Cortex of kidney (tissue), 1 donor: ENCODE measurements at places on chromosomes 2 and 18.

DNA sequence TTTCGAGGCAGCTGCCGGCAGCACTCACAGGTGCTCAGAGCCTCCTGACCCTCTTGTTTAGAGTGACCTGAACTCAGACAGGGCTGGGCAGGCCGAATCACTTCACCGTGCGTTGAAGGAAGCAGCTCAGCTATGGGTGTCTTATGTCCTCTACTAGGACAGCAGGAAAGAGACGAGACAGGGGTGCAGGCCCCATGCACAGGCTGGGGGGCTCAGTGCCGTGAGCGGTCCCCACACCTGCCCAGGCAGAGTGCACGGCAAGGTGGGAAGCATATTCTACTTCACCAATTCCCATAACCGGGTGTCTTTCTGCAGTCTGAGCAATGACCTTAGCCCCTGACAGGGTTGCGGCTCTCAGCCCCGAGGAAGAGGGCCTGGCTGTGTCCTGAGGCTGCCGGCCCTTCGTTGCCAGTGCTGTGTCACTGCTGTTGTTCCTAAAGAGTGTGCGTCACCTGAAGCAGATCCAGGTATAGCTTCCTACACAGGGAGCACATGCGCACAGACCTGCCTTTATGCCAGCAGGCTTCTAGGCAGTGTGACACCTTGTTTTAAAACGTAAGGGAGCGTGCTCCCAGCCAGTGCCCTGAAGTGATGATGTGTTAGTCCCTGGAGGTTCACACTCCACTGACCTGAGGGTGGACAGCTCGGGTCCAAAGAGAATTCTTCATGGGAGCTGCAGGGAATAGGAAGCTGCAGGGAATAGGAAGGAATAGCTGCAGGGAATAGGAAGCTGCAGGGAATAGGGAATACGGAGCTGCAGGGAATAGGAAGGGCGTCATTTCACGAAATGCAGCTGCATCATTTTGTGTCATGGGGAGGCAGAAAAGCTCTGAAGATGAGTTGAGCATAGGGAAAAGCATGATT, 207.9 kb upstream of the SALL3 start:
- no peak for DNase-seq

DNA sequence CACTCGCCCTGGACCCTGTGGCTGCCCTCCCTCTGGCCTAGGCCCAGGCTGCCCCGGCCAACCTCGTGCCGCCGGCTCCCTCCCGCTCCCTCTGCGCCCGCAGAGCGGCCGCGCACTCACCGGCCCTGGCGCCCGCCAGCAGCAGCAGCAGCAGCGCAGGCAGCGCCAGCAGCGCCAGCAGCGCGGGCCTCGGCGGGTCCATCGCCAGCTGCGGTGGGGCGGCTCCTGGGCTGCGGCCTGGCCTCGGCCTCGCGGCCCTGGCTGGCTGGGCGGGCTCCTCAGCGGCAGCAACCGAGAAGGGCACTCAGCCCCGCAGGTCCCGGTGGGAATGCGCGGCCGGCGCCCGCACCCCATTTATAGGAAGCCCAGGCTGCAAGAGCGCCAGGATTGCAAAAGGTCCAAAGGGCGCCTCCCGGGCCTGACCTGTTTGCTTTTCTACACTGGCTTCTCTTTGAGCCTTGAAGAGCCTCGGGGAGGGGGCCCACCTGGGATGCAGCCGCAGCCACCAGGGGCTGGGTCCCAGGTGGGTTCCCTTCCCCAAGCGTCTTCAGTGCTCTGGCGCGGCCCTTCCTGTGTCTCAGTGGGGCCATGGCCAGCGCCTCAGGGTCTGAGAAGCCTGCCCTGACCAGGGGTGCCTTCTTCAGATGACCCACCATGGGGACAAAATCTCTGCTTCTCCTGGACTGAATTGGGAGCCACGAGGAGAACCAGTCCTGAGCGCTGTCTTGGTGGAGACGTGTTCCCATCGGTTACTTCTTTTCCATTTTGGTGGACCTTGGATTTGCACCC, at the start of gene APOB:
Gene APOB (minus strand): TSS at position 330 of the 789 bp plus-strand sequence. CDS start 128 bp downstream, at position 202.
- DNase-seq = no peak

GRCh38 chr2:127309468-127309867, 15.5 kb upstream of the ERCC3 start:
- DNase-seq = no peak

GRCh38 chr2:118118479-118118878, 30.2 kb downstream of the INSIG2 start:
- DNase-seq = no peak

- no peak for DNase-seq
These were observed 103.3 kb downstream of the EXOC6B start for GRCh38 chr2:72722492-72723070.

DNA sequence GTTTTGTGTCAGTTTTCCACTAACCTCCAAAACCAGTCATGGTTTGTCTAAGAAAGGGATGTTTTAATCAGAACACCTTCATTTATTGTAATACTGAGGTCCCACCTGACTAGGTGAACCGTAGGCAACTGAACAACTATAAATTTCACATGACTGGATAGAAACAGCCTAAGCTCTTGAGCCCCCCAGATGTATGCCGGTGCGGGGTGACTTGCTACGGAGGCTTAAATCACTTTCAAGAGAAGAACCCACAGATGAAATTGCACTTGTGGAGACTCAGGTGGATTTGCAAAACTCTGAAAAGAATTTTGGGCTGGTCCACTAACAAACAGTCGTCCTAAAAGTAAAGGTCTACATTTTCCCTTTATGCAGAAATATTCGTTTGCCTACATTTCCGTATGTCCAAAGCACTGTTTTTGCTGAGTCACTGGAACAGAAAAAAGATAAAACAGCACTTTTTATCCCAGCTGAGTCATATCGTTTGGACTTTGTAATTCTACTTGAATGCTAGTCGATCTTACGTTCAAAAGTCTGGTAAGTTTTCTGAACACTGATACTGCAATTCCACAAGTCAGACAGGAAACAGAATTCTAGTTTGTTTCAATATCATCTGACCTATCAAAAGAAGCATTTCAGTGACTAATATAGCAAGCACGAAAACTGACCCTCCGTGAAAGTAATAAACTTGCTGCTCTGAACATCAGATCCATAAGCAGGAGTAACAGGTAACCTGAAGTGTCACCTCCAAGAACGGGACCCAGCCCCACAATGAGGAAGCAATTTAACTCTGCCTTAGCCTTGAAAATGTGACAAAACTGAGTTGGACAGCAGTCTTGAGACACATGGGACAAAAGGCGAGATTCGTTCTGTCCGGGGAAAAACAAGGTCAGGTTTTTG, 18.1 kb downstream of the ZNF516 start:
- no peak for DNase-seq

DNA sequence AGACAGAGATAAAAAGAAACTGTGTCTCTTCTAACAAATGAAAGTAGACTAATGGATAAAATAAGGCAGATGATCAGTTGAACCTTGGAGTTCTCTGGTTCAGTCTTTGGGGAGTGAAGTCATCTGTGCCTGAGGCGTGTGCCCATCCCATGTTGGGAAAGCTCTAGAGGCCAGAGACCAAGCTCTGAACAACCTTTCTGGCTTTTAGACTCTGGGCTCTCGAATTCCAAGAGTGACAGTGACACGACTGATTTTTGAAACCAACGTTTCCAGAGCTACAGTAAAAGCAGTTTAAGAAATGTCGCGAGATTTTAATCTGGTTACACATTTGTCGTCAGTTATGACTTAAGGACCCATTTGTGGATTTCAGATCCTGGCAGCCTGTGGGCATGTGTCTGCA, 83.7 kb upstream of the APCDD1 start:
- no peak for DNase-seq

GRCh38 chr18:77114152-77114414, 18.5 kb downstream of the MBP start:
- DNase-seq = no peak

DNA sequence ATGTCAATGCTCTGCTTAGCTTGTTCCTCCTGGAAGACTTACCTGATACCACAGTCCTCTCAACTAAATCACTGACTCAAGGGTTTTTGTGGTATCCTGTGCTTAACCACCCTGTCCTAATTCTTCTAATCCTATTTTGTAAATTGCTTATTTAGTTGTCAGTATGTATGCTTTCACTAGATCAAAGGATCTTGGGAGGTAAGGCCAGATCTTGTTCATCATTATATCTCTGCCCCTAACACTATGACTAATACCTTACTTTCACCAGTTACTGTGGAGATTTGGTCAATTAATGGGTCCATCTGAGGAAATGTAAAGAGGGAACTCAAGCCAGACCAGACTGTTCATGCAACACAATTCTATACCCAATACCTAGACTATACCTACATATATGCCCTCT, 203.2 kb downstream of the GULP1 start:
- DNase-seq = no peak

DNA sequence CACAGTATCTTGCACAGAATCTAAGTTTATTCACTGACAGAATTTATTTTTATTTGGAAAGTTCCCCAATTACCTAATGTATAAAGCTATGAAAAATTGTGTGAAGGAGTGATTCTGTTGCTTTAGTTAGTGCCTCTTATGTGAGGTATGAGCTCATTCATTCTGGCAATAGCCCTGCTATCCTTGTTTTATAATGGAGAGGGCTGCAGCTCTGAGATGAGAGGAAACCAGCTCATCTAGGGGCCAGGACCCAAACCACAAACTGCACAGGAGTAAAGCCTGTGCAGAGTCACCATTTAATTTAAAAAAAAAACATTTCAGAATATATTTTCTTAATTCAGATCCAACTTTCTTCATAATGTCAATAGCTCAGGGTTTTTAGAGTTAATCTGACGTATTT, 383.0 kb downstream of the TMEM182 start:
- DNase-seq = no peak

- DNase-seq = no peak
These were observed 42.3 kb upstream of the TTR start for GRCh38 chr18:31549416-31549815.

DNA sequence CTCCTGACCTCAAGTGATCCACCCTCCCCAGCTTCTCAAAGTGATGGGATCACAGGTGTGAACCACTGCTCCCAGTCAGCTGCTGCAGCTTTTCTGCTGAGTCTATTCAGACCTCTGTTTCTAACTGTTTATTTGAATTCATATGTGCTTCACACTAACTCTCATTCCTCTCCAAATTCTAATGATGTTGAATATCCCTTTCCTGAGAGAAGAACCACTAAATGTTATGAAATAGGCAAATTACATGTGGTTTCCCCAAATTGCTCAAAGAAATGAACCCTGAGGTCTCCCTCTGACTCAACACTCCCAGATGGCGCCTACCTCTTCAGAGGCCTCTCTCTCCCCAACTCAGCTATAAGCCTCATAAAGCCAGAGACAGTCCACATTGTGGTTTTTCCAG, 98.6 kb downstream of the IRS1 start:
- no peak for DNase-seq

DNA sequence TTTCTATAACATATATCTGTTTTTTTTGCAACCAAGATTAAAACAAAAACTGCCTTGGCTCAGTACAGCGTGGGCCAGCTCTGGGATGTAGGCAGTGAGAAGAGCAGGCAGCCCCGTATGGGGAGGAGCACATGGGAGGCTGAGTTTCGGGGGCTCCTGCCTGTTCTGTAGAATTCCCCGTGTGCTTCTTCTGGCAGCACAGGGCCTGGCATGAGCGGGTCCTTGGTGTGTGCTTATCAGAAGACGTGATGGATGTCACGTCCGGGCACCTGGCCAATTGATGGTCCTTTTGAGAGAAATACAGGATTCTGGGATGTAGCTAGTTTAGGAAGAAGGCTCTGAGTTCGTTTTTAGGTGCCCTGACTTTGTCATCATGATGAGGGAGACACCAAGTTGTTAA, 16.2 kb downstream of the IMPA2 start:
- no peak for DNase-seq

GRCh38 chr2:70733646-70734180, 34.3 kb downstream of the ADD2 start:
- DNase-seq = no peak

DNA sequence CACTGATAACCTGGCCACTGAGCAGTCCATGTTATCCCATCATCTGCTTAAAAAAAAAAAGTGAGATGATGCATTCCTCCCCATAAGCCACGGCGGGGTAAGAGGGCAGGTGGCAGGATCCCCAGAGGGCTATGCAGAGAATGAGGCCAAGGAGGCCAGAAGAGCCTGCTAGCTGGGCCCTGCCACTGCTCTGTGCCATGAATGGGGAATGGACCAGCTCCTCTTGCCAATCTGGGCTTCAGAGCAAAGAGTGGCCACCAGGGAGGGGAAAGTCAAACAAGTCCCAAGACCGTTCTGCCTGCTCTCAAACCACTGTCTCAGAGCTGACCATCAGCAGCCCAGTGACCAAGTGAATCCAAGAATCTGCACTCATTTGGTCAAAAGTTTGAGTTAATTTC, 202.4 kb downstream of the TWIST2 start:
- no peak for DNase-seq

DNA sequence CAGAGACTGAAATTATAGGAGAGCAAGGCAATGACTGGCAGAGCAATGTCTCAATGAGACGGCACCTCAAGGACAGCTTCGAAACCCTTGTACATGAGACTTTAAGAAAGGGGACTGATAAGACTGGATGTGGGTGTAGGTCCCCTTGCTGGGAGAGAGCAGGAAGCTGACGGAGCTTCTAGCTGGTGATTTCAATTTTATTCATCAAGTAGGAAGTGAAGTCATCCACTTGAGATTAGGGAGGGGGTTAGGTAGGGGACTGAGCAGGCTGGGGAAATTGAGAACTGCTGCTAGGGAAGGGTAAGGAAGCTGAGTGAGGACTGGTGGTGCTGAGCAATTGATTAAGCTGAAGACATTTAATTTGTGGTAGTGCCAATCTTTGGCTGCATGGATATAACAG, 99.5 kb upstream of the ITGB6 start:
- DNase-seq = no peak

GRCh38 chr2:218194880-218195279, 22.1 kb upstream of the ARPC2 start:
- DNase-seq = no peak

DNA sequence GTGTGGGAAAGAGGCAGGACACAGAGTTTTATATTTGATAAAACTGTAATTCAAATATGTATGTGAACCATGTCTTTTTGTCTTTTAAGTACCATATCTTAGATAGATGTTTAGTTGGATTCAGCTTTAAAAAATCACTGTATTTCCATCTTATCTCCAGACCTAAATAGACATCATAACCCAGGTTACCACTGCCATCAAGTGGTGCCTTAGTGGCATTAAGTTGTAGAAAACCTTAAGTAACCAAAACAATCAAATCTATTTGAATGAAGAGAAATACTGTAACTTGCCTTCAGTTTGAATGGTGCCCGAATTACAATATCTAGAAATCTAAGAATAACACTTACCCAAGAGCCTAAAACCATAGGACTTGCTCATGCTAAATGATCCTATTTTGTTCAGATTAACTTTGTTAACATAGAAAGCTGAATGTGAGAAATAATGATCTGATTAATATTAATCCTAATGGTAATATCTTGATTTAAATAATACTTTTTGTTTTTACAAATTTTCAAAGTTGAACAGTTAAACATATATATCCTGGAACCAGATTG, 92.5 kb upstream of the MAP2 start:
- no peak for DNase-seq

- DNase-seq = no peak
These were observed 16.4 kb upstream of the NFU1 start for GRCh38 chr2:69453475-69454129.

DNA sequence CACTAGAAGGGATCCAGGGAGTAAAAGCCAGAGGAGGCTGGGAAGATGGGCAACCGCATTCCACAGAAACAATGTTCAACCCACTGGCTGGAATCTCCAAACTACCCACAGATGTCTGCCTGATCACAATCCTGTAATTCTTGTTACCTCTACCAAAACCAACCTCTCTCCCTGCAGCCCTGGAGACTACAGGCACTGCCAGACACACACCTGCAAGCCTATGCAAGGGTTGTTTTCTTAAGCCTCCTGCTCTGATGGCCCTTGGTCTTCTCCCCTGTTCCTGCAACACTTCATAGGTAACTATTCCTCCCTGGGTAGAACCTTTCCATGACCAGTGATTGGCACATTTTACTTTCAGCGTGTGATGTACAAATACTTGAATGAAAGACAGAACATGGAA, 21.9 kb downstream of the ST6GAL2 start:
- DNase-seq = no peak

- no peak for DNase-seq
These were observed 134.9 kb downstream of the MAP3K20 start for GRCh38 chr2:173210270-173211196.
